Fibroblast of the aortic adventitia (primary cell): ENCODE measurements at places on chromosomes 6 and 20. TPM values are rescaled to one million over a fixed set of nuclear protein-coding genes. Genes with fewer than 3 reads are reported as not detected.

ADGRF1 gene
- total RNA-seq, result not detected in 2 replicates

BPIFB1 gene
- total RNA-seq, result not detected in 2 replicates

RRAGD gene
- total RNA-seq, result 1.4 and 15.1 TPM in 2 replicates

ADGRG6 gene
- 1.7 and 7.5 TPM in 2 replicates for total RNA-seq

ATAT1 gene
- total RNA-seq, result 0.16 and 5.6 TPM in 2 replicates

SLC13A3 gene
- total RNA-seq, result 3.0 and 4.2 TPM in 2 replicates

HLA-DQA1 gene
- not detected in 2 replicates for total RNA-seq

MCHR2 gene
- total RNA-seq, result not detected in 2 replicates

MDFI gene
- 0.09 TPM in 1 of 2 replicates, not detected in the other for total RNA-seq

BHLHE23 gene
- not detected in 2 replicates for total RNA-seq
